ENCODE measurements at places on chromosomes 6 and 20.

DNA sequence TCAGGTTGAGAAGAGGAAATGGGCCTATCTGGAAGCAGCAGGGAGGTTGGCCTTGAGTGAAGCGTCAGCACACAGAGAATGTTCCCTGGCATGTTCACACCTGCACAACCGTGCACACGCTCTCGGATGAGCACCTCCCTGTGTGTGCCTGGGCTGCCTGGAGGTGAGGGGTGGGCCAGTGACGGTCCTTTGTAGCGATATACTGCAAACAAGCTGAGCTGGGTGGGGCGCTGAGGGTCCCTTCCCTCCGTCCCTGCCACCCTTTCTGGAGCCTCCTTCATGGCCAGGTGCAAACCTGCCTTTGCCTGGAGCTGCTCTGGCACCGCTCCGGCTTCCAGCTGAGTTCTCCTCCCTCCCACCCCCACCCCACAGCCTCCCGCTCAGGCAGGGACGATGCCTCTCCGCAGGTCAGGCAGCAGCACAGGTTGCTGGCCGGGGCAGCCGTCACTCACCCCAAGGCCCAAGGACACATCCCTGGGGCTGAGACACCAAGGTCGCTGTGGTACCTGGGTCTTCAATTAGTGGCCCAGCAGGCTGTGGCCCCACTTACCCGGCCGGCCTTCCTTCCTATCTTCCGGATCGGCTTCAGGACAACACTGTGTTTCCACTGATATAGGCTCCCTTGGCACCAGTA, 111.6 kb downstream of the ERMARD start:
- no peak for DNase-seq

DNA sequence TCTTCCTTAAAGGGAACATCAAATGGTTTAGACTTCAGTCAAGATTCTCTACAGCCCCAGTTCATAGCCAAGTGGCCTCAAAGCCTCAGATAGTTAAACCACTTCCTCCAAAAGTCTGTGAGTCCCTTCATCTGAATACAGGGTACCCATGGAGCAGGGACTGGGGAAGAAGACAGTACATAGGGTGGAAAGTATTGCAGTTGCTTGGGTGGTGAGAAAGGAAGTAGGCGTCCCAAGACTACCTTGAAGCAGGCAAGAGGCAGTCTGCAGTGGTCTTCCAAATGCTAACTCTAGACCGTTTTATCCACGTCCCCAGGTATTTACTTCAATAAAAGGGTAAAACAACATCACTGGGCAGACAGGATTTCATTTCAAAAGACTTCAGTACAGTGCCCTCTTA, 2.0 kb downstream of the FYN start:
- DNase-seq, result no peak

GRCh38 chr6:80541886-80542285, 435.4 kb downstream of the BCKDHB start:
- no peak for DNase-seq

- DNase-seq, result no peak
Observed at GRCh38 chr20:52105442-52106422, 85.8 kb downstream of the ZFP64 start.

GRCh38 chr6:36888115-36888643, 2.4 kb downstream of the C6orf89 start:
- no peak for DNase-seq

DNA sequence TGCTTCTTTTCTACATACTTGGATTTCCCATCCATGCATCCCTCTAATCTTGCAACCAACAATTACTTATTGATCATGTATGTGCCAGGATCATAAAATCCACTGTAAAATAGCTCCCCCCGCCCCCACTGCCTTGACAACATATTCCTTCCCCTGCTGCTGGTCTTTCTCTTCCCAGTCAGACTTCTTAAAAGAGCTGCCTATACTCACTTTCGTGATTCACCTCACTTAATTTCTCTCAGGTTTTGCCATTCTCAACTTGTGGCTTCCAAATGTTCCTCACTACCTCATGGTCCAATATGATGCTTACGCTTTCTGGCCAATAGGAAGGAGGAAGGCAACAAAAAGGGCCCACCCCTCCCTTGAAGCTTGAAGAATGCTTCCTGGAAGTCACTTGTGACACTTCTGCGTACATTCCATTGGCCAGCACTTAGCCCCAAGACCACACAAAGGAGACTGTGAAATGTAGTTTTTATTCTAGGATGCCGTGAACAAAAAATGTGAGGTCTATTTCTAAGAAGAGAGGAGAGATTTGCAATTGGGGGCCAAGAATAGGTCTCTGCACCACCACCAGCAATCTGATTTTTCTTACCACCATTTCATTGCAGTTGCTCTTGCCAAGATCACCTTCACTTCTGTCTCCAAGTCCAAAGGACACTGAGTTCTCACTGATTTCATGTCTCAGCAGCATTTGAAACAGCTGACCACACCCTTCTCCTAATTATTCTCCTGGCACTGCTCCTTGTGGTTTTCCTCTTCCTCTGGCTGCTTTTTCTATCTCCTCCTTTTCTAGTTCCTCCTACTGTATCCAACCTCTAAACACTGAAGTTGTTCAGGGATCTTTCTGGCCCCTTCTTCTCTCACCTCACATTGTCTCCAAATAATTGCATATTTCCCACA, 30.8 kb downstream of the CD164 start:
- DNase-seq, result no peak

GRCh38 chr6:159729598-159730331, 2.5 kb downstream of the WTAP start:
- DNase-seq, result no peak

GRCh38 chr6:87074101-87074621, 20.7 kb downstream of the CGA start:
- DNase-seq, result no peak

DNA sequence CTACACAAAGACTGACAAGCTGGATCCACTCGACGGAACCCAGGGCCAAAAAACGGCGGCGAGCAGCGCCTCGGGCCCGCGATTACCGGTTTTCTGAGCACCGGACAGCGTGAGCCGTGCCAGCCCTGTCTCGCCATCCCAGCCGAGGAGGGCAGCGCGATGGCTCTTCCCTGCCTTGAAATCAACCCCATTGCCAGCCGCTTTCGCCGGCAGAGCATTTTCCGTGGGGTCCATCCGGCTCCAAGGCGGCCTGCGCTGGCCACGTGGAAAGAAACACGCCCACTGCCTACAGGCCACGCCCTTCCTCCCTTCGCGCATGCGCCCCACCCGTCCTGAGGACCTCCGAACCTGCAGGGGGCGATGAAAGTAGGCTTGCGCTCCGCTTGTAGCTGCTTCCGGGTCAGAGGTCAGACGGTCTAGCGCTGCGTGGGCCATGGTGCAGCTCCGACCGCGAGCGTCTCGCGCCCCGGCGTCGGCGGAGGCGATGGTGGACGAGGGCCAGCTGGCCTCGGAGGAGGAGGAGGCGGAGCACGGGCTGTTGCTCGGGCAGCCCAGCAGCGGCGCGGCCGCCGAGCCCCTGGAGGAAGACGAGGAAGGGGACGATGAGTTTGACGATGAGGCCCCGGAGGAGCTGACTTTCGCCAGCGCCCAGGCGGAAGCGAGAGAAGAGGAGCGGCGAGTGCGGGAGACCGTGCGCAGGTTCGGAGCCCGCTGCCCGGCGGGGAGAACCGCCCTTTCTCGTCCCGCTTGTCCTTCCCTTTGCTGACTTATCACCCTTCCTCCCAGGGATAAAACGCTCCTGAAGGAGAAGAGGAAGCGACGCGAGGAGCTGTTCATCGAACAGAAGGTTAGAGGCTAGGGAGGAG, at the start of gene NOL7:
Gene NOL7 (plus strand): TSS at position 410 of the 866 bp plus-strand sequence. CDS start 24 bp downstream, at position 434.
- DNase-seq, result peak; percentile 98

DNA sequence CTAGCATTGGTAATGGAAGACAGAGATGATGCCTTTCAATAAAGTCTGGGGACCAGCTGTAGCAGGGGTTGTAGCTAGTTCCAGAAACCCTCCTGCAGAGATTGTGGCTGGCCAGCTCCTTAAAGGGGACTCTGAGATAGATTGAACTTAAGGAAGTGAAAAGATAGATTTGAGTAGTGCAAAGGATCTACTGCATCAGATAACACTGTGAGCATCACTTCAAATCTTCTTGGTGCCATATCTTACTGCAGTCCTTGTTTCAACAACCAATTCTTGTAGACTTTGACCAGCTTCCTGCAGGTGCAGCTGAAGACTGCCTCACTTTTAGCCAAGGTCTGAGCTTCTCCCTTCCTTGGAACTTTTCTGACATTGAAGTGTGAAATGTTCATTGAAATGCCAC, 14.8 kb upstream of the CEP162 start:
- no peak for DNase-seq

DNA sequence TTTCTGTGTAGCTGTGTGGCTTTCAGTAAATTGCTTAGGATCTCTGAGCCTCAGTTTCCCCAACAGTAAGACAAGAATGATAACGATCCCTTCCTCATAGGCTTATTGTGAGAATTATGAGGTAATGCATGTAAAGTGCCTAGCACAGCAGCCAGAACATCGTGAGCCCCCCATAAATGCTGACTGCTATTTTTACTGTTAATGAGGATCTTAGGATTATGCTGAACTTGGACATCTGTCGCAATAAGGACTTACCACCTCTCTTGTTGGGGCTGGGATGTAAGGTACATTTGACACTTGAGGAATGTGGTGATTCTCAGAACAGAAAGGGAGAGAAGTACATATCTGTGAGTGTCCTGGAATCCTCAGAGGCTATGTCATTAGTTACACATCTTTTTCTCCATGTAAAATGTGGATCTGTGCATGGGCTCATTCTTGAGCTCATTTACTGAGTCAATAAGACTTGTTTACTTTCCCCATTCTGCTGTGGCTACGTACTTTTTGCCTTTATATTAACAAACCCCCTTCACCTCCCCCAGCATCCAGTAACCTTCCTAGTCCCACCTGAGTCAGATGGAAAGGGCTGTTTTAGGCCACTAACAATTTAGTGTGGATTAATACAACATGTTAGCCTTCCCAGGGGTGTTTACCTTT, 64.4 kb upstream of the PLEKHG1 start:
- DNase-seq, result peak; percentile 28

- DNase-seq, result no peak
Observed at GRCh38 chr20:46020555-46020954, 8.5 kb upstream of the SLC12A5 start.

DNA sequence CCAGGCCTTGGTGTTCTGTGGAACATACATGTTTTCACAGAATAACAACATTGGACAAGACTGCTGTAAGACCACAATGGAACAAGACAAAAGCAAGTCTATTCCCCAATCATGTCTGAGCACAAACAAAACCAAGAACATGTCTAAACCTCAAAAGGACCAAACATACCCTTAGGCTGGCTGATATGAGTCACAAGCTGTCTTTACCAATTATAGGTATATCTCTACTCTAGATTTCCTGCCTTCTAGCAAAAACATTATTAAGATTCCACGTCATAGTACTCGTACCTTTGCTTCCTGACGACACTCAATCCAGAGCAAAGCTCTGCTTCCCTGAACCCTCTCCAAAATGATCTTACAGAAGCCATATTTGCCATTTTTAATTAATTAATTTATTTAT, 15.4 kb upstream of the L3MBTL1 start:
- DNase-seq, result no peak

DNA sequence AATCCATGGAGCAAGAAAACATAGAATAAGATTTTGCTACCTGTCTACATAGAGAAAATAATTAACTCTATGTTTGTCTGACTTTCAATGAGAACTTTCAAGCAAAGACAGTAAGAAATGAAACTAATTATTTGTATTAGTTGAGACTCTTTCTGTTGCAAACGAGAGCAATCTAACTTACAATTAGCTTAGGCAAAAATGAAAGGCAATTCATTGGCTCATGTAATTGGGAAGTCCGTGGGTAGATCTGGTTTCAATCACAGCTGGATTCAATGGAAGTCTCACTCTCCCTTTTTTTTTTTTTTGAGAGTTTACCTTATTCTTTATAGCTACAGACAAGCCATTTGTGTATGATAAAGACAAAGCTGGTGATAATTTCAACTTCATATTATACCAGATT, 68.2 kb upstream of the STXBP5 start:
- no peak for DNase-seq

GRCh38 chr6:155832596-155832995, 377.0 kb upstream of the NOX3 start:
- DNase-seq, result no peak

DNA sequence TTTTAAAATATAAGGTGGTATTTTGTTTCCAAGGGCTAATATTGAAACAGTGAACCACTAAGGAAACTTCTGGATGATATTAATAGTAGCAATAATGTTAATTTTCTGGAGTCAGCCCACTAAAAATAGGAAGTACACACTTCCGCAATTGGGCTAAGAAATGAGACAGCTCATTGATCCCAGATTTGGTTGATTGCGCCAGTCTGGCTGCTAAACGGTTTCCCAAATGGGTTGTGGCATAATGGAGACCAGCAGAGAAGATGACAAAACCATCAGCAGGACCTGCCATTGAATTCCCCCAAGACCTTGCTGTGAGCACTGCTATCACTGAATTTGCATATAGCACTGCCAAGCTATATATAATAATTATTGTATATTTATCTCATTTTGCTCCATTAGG, 71.2 kb upstream of the SGK1 start:
- DNase-seq, result no peak

GRCh38 chr6:166954118-166954713, 2.1 kb downstream of the RNASET2 start:
- DNase-seq, result no peak

- no peak for DNase-seq
Observed at GRCh38 chr6:132227904-132228303, 173.4 kb downstream of the MOXD1 start.

- no peak for DNase-seq
Observed at GRCh38 chr20:63826753-63827152, 4.3 kb downstream of the ZBTB46 start.

GRCh38 chr6:91043751-91044150, 456.9 kb upstream of the MAP3K7 start:
- DNase-seq, result no peak

GRCh38 chr6:13517116-13517515, 29.7 kb upstream of the GFOD1 start:
- no peak for DNase-seq

DNA sequence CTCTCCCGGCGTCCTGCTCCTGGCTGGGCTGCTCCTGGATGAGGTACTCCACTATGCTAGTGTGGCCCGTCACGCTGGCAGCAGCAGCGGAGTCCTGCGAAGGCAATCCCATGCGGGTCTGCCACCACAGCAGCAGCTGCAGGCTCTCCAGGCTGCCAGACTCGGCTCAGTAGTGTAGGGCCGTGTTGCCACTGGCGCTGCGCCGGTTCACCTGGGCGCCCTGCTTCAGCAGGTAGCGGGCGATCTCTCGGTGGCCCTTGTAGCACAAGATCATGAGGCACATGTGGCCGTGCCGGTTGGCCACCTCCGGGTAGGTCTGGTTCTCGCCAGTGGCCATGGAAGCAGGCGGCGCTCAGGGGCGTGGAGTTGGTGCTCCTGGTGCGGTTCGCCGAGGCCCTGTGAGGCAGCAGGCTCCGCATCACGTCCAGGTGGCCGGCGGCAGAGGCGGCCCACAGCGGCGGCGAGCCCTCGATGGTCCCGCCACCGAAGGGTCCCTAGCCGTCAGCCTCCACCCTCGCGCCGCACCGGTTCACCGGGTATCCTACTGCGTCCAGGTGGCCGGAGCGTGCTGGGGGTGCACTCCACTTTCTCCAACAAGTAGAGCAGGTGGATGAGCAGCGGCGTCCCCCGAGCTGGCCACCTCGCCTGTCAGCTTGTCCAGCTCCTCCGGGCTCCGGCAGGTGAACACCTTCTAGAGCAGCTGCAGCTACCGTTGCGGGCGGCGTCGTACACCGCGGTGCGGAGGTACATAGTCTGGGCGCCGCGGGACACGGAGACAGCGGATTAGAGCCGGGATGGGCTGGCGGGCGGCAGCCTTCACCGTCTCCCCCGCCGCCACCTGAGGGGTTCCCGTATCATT, 19.8 kb downstream of the RFPL4B start:
- DNase-seq, result no peak

GRCh38 chr6:159169557-159170332, 545 bp downstream of the FNDC1 start:
- peak; percentile 4 for DNase-seq
